ELR (cell line): ENCODE measurements at places on chromosomes 16 and 17.
A peak's percentile ranks its signal among the peaks of the same experiment; 100 is the strongest.

DNA sequence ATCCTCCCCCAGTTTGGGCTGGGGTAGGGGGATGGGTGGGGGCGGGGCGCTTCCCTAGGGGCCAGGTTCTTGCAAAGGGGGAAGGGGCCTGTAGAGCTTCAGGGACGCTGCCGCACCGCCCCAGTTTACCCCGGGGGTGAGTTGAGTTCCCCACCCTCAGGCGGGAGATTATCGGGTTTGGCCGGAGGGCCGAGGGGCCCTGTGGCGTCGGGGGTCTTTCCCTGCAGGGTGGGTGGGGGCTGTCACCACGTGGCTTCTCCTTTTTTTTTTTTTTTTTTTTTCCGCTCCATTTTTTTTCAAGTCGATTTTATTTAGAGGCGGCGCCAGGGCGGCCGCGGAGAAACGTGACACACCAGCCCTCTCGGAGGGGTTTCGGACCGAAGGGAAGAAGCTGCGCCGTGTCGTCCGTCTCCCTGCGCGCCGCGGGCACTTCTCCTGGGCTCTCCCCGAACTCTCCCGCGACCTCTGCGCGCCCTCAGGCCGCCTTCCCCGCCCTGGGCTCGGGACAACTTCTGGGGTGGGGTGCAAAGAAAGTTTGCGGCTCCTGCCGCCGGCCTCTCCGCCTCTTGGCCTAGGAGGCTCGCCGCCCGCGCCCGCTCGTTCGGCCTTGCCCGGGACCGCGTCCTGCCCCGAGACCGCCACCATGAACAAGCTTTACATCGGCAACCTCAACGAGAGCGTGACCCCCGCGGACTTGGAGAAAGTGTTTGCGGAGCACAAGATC is at the start of gene IGF2BP1:
IGF2BP1 (plus strand) TSS at position 283 of the 724 bp plus-strand sequence; CDS start at position 644, 361 bp downstream.
- peak; percentile 88 for DNase-seq

DNA sequence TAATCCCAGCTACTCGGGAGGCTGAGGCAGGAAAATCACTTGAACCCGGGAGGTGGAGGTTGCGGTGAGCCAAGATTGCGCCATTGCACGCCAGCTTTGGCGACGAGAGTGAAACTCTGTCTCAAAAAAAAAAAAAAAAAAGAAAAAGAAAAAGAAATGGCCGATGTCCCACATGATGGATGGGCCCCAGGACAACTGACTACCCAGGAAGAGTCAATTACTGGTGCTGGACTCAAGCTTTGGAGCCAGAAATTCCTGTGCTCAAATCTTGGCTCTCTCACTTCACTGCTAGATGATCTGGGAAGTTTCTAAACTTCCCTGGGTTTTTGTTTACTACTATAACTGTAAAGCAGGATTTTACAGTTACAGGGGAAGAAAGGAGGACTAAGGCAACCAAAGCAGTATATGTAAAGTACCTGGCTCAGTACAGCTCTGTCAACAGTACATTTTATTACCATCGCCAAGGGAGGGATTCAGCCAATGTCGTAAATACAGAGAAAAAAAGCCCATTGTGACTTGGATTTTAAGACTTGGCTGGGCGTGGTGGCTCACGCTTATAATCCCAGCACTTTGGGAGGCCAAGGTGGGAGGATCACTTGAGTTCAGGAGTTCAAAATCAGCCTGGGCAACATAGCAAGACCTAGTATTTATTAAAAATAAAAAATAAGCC is 11.9 kb downstream of the C16orf86 start:
- no peak for DNase-seq

DNA sequence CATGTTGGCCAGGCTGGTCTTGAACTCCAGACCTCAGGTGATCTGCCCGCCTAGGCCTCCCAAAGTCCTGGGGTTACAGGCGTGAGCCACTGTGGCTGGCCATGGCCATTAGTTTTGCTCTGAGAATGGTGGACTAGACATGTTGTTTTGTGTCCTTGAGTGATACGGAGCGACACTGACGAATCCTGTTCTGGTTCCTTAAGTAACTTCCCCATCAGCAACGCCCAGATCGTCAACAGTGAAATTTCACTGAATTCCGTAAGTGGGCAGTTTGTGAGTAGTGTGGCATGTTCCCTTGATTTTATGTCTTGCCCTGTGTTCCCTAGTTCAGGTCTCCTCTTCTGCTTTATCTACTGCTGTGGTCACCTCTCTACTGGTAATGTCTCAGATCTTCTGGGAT is 67.4 kb downstream of the SNX29 start:
- no peak for DNase-seq

DNA sequence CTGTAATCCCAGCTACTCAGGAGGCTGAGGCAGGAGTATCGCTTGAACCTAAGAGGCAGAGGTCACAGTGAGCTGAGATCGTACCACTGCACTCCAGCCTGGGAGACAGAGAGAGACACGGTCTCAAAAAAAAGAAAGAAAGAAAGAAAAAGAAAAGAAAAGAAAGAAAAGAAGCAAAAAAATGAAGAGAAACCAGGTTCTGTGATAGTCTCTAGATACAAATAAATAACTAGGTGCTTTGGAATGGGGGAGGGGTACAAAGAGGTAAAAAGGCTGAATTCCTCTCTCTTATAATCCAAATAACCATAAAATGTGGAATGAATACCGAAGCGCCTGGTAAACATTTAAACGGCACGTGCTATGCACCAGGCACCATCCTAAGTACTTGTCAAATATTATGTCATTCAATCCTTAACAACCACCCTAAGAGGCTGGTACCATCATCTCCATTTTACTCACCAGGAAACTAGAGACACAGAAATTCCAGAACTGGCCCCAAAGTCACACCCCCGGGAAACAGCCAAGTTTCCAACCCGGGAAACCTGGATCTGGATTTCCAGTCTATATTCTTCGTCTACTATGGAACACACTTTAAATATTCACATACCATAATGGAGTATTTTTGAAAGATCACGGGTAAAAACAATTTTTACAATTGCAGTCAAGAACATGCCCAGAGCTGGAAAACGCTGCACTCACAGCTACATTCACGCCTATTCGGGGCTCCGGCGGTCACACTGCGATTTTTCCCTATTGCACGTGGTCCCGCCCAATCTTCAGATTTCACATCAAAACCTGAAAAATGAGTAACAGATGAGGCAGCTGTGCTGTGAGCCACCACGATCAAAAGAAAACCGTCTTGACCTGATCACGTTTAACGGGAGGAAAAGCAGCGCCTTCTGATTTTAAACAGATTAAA is 10.5 kb downstream of the NXN start:
- peak; percentile 84 for DNase-seq

GRCh38 chr16:1082952-1083675 is 10.6 kb downstream of the SSTR5 start:
- DNase-seq: no peak

DNA sequence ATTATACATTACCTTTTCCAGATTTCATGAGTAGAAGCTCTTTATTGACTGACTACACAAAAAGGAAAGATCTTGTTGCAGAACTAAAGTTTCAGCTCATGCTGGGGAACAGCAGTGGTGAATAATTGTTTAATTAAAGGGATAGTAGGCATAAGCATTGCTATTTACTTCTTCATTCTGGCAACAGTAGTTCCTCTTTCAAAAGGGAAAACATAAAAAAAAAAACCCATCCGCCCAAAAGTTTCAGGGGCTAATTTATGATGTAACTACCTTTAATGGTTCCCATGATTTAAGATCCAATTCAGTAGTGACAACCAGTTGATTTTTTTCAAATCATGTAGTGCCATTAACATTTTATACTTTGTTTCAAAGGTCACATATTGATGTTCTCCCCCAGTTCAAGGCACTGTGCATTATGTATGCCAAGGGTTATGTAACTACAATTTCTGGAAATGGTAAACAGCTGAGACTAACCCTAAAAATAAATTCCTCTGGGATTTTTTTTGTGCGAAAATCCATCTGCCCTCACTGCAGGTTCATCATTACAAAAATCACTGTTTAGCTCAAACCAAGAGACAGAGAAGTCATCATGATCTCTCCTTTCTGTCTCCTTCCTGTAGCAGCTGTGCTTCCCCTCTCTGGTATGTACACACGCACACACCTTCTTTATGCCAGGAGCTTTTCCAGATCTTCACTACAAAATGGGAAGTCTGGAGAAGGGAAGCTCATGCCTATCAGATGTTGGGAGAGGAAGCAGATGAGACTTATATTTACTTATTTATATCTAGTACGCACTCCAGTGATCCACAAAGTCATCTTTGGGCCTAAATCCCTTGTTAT is 2.2 kb upstream of the PHLPP2 start:
- no peak for DNase-seq

DNA sequence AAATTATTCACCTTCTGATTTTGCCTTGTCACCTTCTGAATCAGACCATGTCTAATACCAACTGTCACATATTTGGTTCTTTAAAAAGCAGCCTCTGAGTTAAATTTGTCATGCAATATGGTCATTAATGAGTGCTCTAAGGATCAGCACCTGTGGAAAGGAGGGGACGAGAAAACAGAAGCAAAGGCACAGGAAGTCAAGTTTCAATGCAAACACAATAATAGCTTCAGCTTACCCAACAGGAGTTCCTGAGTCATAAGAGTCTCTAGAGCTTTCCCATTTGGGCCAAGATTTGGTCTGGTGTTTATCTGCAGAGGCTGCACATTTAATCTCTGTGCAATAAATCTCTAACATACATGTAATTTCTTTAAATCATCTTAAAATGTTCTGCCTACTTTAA is 889.8 kb downstream of the CDH8 start:
- no peak for DNase-seq

GRCh38 chr16:66422366-66422765 is 4.7 kb upstream of the BEAN1 start:
- DNase-seq: no peak

DNA sequence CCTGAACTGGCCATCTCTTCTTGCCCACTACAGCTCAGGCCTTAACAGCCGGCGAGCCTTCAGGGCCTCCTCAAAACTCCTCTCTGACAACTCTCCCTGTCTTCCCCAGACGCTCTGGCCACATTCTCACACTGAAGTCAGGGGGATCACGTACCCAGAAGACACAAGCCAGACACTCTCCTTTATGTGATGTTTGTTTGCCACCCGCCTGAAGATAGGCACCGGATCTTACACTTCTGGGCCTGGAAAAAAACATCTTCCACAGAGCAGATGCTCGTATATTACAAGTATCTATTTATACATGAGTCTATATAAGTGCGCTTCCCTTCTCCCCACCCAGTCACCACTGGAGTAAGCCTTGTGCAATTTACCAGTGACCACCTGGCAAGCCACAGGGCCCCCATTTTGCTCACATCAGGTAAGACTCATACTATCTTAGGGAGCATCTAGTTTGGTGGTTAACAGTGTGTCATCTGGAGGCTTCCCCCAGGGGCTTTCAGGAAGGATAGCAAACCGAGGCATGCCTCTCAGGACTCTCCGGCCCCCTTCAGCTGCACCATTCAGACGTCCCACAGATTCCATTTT is 349.4 kb downstream of the SOX9 start:
- DNase-seq: peak; percentile 50

DNA sequence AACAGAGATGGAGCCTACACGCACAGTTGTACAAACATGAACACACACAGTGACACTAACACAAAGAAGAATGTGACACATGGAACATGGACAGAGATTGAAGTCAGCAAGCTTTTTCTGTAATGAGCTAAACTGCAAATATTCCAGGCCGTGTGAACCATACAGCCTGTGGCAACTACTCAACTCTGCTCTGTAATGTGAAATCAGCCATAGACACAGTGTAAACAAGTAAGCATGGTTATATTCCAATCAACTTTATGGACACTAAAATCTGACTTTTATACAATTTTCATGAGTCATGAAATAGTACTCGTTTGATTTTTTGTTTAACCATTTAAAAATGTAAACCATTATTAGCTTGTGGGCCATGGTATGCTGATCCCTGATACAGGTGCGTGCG is 120.2 kb downstream of the SMG6 start:
- no peak for DNase-seq

DNA sequence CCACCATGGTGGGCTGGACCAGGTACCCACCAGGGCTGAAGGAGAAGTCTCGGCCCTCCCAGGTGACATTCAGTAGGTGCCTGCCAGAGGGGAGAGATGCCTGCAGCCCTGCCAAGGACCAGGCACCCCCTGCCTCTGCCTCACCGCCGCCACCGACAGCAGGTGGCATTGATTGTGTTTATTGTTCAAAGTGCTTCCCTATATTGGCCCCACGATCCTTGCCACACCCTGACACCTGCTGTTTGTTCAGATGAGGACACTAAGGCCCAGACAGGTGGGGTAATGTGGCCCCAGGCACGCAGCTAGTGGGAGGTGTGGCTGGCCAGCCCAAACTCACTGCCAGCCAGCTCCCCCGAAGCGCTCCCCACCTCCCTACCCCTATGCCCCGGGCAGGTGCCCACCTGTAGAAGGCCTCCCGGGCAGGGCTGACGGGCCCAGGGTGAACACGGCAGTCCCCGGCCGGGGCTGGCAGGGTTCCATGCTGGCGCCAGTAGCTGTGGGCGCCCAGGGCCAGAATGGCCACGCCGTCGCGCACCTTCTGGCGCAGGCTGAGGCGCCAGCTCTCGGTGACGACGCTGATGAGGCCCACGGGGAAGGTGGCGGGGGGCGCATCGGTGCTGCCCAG is 8.0 kb downstream of the GRIN2C start:
- no peak for DNase-seq

GRCh38 chr16:17724242-17724898 is 253.6 kb upstream of the XYLT1 start:
- peak; percentile 17 for DNase-seq

- no peak for DNase-seq
Observed at GRCh38 chr16:30458561-30459394, 13.1 kb upstream of the SEPHS2 start.

GRCh38 chr17:70109497-70109896 is 34.5 kb downstream of the KCNJ16 start:
- DNase-seq: no peak

- no peak for DNase-seq
Observed at GRCh38 chr16:88595921-88596320, 25.7 kb downstream of the ZC3H18 start.

DNA sequence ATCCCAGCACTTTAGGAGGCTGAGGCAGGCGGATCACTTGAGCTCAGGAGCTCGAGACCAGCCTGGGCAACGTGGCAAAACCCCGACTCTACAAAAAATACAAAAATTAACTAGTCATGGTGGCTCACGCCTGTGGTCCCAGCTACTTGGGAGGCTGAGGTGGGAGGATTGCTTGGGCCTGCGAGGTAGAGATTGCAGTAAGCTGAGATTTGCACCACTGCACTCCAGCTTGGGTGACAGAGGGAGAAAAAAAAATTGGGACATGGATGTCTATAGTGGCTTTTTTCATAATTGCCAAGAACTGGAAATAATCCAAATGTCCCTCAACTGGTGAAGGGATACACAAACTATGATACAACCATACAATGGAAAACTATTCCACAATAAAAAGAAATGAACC is 28.6 kb downstream of the OSBPL7 start:
- DNase-seq: no peak

DNA sequence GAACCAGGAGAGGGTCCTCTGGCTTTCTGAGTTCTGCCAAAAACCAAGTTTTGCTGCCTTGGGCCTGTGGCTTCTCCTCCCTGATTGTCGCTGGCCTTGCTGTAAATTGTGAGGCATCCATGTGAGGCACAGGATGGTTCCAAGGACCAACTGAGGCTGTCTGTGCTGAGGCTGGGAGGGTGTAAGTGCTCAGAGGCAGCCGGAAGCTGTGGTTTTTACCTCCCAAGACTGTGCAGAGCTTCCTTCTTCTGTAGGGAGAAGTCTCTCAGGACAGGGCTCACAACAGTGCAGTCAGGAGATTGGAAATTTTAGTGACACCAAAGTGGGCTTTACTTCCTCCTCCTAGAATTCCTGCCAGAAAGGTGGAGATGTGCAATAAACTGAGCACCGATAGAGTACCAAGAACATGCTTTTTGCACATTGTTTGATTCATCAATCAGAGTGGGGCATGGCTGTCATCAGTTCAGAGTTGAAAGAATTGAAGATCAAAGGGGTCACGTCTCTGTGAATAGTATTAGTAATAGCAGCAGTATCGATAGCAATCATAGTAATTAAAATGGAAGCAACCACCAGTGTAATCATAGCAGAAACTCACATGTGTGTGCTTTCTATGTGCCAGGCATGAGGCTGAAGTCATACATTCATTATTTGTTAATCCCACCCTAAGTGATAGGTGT is 467.1 kb downstream of the WWOX start:
- DNase-seq: no peak
